ENCODE measurements at places on chromosomes 5 and 9.

- no peak for DNase-seq
Measured at GRCh38 chr9:19441730-19442129, 32.9 kb downstream of the ACER2 start.

- no peak for DNase-seq
Measured at GRCh38 chr5:75992753-75993152, 90.4 kb upstream of the SV2C start.

DNA sequence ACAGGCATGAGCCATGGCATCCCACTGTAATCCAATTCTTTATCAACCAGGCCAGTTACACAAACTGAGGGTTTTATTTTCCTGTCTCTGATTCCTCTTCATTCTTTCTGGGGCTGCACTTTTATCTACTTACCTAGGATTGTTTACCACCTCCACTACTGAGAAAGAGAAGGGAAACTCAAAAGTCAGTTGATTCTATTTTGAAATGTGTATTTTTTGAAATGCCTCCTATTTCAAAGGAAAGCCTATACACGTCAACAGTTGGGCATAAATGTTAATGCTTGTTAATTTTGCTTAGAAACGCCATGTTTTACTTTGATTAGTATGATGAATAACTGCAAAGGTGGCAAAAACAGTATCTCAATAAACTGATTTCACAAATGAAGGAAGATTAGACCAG, 92.5 kb downstream of the MLLT3 start:
- no peak for DNase-seq

DNA sequence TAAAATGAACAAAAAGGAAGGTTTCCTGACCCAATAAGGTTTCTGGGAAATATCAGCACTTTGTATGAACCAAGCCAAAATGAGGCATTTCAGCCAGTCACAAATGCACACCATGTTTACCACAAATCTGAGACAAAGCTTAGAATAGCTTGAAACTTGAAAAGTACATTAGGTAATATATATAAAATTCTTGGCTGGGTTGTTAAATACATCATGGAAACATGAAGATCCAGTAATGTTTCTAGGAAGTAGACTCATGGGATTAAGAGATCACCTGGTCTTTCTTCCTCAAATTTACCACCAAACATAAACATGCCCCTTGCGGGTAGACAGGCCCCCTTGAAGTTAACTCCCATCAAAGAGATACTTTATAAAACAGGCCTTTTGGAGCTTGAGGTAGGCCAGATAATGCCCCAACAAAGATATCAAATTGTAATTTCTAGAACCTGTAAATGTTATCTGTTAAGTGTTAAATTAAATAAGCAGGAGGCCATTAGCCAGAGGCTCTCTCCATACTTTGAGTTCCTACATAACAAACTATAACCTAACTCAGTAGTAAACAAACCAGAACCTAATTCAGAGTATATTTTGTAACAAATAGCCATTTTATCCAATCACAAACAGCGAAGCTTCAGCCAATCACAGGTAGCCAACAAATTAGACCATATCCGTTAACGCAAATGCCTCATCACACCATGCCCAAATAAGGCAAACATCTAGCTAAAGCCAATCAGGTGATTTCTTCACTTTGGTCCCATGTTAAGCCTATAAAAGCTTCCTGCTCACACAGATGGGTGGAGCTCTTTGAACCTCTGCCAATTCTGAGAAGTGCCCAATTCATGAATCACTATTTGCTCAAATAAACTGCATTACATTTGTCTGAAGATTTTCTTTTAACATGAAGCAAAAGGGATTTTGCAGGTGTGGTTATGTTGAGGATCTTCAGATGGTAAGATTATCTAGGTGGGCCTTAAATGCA, 127.9 kb upstream of the TARS1 start:
- no peak for DNase-seq

GRCh38 chr9:114416906-114417305, 29.1 kb upstream of the AKNA start:
- DNase-seq = no peak

- no peak for DNase-seq
Measured at GRCh38 chr9:116137581-116137980, 16.0 kb upstream of the PAPPA start.

- no peak for DNase-seq
Measured at GRCh38 chr5:11311272-11311671, 550.2 kb upstream of the DAP start.

DNA sequence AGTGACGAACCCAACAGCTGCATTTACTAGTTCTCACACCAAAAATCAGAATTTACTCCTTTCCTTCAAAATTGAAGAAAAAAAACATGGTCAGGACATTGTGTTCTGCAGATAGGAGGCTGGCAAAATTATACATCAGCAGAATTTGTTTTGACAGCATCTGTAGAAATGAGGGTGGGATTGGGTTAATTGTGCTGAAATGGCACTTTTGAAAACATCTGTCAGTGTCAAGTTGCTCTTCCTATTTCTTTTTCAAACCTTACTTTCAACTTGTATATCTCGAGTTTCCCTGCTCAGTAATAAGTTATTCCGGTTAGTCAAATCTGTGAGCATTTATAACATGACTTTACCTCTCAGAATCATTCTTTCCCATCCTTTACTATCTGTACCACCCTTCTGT, 19.8 kb downstream of the WDR36 start:
- DNase-seq = no peak

DNA sequence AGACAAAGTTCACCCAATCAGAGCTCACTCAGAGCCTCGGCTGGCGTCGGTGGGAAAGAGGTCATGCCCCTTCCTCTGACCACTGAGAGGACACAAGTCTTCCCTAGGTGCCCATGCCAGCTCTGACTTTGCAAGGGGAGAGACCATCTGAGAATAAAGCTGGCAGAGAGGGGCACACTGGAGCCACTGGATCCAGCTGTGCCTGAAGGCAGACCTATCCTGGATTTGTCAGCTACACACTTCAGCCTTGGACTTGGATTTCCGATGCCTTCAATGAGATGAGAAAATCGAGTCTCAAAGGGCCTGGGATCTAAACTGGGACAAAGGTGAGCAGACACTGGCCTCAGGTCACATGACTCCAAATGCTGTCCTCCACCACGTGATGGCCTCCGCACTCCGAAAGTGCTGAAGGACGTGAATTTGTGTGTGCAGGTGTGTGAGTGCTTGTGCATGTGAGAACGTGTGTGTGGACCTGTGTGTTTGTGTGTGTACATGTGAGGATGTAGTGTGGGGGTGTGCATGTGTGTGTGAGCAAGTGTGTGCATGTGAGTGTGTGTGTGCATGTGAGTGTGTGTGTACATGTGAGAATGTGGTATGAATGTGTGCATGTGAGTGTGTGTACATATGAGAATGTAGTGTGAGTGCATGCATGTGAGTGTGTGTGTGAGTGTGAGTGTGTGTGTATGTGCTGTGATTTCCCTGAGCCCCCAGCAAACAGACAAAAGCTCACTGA, 37.9 kb downstream of the BARX1 start:
- no peak for DNase-seq

GRCh38 chr5:87944553-87945285, 323.9 kb downstream of the TMEM161B start:
- DNase-seq = no peak

DNA sequence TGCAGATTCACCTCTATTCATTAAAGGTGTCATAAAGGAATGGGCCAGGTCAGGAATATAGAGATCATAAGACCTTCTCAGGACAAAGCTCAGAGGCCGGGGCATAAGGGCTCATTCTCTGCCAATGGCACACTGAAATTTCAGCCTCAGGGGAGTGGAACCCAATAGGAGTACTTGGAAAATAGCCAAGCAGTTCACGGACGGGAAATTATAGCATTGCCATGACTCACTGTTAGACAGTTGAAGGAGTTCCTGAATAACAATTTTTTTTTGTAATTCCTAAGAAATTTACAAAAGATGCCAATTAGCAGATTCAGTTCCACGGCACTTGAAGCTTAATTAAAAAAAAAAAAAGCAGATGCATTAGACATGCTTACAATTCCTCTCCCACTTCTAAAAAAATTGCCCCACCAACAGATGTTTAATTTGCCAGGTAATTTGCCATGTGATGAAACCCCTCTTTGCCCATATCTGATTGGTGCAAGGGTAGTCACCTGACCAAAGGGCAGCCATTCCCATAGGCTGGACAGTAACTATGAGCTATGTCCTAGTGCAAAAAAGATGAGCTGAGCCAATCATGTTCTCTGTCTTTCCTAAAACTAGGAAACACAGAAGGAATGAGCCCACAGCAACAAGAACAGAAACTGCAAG, 58.6 kb downstream of the PTCD2 start:
- no peak for DNase-seq

DNA sequence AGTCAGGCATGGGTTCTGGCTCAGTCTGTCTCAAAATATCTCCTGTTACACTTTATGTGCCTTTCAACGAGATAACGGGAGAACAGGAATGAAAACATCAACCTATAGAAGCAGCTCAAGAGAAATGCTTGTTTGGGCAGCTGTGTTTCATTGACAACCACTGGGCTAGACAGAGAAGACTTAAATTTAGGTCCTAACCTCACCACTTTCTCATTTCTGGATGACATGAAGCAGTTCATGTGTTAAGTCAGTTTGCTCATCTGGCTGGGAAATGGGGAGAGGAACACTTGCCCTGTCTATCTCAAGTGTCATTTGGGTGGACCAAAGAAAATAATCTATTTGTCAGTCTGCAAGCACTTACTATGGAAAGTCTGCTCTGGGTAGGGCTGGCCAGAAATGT, 66.7 kb upstream of the PCA3 start:
- no peak for DNase-seq

- DNase-seq = no peak
Measured at GRCh38 chr9:32606811-32607210, 28.7 kb downstream of the TAF1L start.

GRCh38 chr5:445591-445990, 2.6 kb downstream of the EXOC3 start:
- DNase-seq = no peak

GRCh38 chr5:107512029-107512428, 158.7 kb downstream of the EFNA5 start:
- DNase-seq = no peak

GRCh38 chr5:3933536-3933935, 337.9 kb downstream of the IRX1 start:
- DNase-seq = no peak

DNA sequence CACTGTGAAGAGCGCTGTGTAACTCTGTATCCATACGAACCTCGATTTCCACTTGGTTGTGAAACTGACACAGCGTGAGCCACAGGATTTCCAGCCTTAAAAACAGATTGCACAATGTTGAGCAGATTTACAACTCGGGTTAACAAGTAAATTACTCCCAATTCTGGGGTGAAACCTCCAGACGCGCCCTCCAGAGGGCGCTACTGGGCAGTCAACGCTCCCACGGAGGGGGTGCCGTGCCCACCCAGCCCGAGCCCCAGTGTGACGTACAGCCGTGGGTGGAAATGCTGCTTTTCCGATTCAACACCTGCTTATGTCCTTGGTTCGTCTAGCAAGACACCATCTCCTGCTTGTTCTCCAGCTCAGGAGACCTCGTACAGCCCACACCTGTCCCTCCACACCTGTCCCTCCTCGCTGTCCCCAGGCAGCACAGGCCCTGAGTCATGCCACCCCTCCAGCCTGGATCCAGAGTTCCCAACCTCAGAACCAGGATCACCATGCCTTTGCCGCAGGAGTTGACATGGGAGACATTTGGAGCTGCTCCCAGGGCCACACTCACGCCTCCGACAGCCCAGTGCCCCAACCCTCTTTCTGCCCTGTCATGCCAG, 34.4 kb upstream of the SLC6A3 start:
- no peak for DNase-seq

- DNase-seq = no peak
Measured at GRCh38 chr5:98773214-98773463, 324 bp upstream of the RGMB start.

GRCh38 chr5:140565780-140566095, 1.1 kb downstream of the SLC35A4 start:
- DNase-seq = no peak

- peak; percentile 47 for DNase-seq
Measured at GRCh38 chr5:135457424-135458071, 5.4 kb upstream of the TIFAB start.

GRCh38 chr5:135324897-135325650, 74.0 kb downstream of the MACROH2A1 start:
- DNase-seq = no peak

DNA sequence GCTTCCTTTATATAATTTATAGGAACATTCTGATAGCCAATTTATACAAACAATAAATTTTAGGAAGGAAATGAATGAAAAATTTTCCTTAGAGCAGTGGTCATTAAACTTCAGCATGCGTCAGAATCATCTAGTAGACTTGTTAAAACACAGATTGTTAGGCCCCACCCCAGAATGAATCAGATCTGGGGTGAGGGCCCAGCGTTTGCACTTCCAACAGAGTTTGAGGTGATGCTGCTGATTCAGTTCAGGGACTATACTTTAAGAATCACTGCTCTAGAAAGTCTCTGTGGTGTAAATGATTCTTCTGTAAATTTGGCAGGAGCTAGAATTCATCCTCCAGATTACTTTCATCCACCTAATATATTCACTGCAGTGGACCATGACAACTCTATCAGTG, 80.4 kb downstream of the SLC12A2 start:
- no peak for DNase-seq

GRCh38 chr9:2704504-2704903, 12.8 kb upstream of the KCNV2 start:
- no peak for DNase-seq

DNA sequence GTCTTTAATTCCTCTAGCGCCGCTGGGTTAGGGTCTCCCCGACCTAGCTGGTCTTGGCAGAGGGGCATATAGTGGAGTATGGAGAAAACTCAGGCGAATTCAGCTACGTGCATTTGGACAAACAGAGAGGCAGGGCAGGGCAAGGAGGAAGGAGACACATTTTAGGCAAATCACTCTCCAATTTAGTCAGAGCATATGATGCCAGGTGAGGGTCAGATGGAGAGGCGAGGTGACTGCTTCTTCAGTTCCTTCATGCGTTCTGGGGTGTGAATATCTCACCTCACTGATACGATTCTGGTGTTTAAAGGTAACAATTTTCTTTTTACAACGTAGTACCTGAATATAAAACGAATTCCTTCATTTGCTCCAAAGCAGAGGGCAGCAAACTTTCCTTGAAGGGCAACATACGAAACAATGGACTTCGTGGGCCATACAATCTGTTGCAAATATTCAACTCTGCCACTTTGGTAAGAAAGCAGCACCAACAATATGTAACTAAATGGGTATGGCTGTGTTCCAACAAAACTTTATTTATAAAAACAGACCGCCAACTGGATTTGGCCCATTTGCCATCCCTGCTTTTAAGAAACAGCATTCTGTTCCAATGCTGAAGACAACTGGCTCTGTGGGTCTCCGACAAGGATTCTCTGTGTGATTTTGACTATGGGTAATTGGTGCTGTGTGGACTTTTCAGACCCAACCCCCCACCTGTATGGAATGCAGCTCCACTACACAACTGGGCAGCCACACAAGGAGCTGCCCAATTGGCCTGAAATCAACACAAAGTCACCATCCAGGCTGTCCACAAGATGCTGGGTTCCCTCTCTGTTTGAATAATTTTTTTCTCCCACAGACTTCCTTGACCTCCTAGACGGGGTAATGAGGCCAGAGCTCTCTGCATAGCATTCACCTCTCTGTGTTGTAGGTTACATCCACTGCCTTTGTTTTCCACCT, 53.8 kb downstream of the RAPGEF1 start:
- no peak for DNase-seq

GRCh38 chr9:132647355-132647754, 22.4 kb downstream of the DDX31 start:
- no peak for DNase-seq

GRCh38 chr5:2688586-2688985, 62.9 kb downstream of the IRX2 start:
- no peak for DNase-seq

All from tibial nerve (tissue), 4 donors.